ENCODE measurements at places on chromosomes 13 and 19. TPM values are rescaled to one million over a fixed set of nuclear protein-coding genes. Genes with fewer than 3 reads are reported as not detected.

Gene ZNF90
- 1.1 TPM for total RNA-seq

Gene SHISA7
- not detected for total RNA-seq

Gene ZNF649
- 8.1 TPM for total RNA-seq

Gene CD37
- 5.4 TPM for total RNA-seq

Gene GDF15
- total RNA-seq, result not detected

Gene NLRP9
- total RNA-seq, result not detected

Gene ZNF208
- 3.0 TPM for total RNA-seq

Gene IFNL1
- not detected for total RNA-seq

All from esophagus squamous epithelium (tissue), 5 donors.